ENCODE measurements at places on chromosomes 7 and 10.

- DNase-seq, result no peak
Observed at GRCh38 chr10:62377026-62377415, 2.9 kb downstream of the ZNF365 start.

DNA sequence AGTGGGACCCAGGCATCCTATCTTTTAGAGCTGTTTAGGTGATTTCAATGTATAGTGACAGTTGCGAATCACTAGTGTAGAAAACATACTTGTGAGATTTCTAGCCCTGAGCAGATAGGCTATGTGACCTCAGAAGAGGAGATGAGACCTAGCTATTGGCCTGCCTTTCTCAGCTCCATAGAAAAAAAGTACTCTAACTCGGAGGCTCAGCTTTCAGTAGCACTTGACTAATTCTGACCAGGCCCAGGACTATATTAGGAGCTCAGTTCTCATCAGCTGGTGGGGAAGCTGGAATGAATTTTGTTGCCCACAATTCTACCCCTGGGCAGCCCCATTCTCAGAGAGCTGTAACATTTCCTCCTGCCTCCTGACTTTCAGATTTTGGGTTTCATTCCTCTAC, 179.9 kb upstream of the NAMPT start:
- no peak for DNase-seq

DNA sequence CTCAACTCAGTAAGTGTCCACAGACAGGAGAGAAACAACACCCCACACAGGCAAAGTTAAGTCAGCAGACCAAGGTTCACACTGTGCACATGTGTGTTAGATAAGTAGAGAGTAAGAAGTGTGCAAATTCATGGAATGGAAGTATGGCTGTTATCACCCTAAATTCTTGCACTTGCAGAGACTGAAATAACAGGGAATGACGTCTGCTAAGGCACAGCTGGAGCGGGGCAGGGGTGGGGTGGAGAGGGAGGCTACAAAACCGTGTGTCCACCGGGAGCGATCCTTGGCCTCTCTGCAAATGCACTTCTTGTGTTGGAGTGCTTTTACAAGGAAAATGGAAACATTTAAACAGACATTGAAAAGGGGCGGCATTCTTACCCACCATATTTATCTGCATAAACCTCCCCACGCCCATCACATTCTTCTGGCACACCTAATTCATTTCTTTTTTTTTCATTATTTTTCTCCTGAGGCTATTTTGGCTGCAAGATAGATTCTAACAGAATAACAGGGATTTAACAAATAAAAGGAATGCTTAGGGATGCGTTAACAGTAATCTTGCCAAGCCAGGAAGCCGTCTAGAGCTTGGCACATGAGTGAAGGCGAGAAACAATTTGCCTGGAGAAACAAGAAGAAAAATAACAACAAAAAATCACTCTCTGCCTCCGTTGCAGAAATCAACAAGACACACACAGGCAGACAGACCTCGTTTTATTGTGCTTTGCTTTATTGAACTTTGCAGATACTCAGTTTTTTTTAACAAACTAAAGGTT, 30.1 kb downstream of the TNS3 start:
- DNase-seq, result no peak

DNA sequence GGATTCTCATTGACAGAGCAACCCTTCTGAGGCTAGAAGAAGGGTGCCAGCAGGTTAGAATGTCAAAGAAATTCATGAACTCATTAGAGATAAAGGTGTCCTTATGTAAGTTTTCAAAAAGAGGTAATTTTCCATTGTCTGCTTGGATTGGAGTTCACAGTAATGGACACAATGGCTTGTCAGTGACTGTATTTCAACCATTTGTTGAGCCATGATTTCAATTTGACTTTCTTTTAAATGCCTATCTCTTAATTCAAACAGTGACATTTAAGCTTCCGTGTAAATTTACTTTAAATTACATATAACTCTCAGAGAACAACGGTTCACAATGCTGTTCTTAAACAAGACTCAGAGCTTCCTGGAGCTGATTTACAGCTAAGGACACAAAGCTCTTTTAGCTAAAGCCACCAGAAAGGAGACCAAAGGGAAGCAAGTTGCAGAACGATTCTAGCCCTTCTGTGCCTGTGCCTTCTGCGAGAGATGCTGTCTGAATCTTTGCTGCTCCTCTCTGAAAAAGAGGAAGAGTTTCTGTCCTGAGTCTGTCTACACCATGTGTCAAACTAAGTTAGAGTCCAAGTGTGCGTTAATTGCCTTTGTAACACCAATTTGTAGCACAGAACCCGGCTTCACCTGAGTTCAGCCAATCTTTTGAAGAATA, 42.2 kb upstream of the PFKP start:
- no peak for DNase-seq

- no peak for DNase-seq
Observed at GRCh38 chr7:117157241-117158209, 165.3 kb downstream of the WNT2 start.

- DNase-seq, result no peak
Observed at GRCh38 chr7:158236400-158236799, 351.2 kb downstream of the PTPRN2 start.

DNA sequence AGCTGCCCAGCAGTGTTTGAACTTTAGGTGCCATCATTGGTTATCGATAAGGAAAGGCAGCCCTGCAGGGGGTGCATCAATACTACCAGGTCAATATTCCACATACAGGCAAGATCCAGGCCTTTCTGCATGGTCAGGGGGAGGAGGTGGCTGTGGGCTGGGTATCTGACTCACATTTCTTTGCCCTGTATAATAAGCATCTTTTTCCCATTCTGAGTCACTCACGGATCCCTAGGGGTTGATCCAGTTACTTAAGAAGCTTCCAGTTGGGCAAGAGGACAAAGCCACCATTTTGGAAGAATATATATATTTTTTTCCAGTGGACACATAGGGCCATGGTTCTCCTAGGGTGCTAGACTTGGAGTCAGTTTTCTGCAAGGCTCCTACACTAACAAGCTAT, 114.2 kb upstream of the HABP2 start:
- DNase-seq, result no peak
